SIG-M5 (cell line): ENCODE measurements at places on chromosomes 7 and 10.

DNA sequence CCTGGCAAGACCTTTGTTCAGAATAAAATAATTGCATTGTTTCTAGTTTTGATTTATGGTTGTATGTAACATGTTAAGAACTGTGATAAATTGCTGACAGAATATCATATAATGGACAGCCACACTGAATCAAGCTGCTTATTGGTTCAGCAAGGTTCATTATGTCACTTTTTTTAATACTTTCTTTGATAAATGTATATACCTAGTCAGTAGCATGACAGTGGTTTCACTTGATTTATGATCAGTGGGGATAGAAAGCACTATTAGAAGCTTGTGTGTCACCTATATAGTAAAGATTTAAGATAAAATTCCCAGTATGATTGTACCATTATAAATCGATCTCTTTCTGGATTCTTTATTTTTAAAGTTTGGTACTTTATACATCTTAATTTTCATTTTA lies 4.5 kb downstream of the BUB3 start:
- DNase-seq: no peak

DNA sequence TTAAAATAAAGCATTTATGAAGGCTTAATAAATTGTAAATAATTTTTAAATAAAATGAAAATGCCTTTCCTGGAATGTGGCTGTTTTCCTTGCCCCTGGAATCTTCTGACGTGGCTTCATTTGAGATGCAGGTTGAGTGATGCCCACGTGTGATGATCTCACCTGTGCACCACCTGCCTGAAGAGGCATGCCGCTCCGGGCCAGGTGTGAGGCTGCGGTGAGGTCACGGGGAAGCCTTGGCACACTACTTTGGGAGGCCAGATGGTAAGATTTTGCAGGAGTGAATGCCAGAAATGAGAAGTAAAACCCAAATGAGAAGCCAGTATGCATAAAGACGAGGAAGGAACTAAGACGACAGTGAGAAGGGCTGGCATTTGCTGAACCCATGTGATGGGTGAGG lies 36.2 kb downstream of the GOT1 start:
- no peak for DNase-seq

DNA sequence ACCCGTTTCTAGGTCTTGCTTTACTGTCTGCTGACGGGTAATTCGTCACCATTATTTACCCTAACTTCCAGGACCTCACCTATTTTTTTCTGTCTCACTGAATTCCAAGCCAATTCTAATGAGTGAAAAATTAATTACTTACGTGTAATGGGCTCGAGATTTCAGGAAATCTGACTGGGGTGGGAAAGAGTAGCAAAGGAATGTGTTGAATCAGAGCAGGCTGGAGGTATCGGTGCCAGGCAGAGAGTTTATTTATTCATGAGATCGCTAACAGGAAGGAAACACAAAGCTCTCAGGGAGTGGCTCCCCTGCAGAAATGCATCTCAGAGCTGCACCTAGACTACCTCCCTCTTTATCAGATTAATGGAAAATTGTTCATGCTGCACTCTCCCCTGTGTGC lies 4.0 kb upstream of the DIP2C start:
- DNase-seq: no peak

GRCh38 chr7:90251304-90251635 lies 6.3 kb downstream of the CFAP69 start:
- DNase-seq: no peak

DNA sequence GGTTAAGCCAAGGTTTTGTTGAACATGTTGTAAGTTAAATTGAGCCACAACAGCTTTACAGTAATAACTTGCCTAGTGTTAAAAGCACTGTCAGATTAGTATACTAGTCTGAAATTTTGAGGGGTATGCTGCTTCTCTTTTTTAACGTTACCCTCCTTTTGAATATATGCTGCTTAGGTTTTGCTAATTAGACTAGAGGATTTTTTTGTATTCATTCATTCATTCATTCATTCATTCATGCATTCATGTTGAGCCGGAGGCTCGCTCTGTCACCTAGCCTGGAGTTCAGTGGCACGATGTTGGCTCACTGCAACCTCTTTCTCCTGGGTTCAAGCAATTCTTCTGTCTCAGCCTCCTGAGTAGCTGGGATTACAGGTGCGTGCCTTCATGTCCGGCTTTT lies 24.7 kb downstream of the DNAJB6 start:
- no peak for DNase-seq

DNA sequence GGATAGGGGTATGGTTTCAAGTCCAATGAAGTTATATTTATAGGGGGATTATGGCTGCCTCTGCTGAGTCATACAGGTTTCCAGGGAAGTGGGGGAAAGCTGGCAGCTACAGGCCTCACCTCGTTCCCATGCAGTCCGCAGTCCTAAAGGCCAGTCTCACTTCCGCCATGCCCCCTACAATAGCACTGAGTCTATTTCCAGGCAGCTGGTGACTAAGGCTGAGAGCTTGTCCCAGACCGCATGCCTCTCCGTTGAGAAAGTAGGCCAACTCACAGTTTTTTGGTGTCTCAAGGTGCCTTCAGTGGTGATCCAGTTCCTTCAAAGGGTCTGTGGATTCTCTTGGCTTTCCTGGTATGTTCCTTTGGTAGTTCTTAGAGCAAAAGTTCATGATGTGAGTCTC lies 203.9 kb upstream of the GLI3 start:
- DNase-seq: no peak
